ENCODE measurements at places on chromosomes 1 and 21.
A peak's percentile ranks its signal among the peaks of the same experiment; 100 is the strongest.

GRCh38 chr1:227312361-227313025 is 5.8 kb downstream of the CDC42BPA start:
- no peak for DNase-seq

GRCh38 chr21:31915566-31915965 is 42.7 kb downstream of the HUNK start:
- no peak for DNase-seq

DNA sequence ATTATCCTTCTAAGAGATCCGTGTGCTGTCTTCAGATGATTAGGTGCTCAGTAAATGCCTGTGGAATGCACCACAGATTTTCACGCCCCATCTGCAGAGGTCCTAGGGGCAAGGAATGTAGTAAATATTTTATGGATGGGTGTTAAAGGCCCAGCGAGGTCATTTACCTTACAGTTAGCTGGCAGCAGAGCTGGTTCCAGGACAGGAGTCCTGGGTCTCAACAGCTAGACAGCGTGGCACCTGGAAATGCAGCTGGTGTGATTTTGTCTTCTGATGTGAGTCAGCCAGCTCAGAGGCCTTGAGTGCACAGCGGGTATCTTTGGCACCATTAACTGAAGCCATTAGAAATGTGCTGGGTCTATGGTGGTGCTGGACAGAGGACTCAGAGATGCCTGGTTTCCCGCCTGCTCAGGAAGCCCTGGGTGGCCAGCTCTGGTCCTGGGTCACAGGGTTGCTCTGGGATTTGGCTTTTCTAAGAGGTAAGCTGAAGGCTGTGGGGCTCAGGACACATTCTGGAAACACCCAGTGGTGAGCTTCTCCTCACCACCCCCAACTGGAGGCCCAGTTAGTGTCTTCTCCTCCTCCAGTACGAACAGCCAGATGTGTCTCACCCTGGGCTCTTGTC is 65.5 kb downstream of the DDX20 start:
- DNase-seq, result no peak

- no peak for DNase-seq
Observed at GRCh38 chr1:114618606-114619005, 37.2 kb upstream of the BCAS2 start.

DNA sequence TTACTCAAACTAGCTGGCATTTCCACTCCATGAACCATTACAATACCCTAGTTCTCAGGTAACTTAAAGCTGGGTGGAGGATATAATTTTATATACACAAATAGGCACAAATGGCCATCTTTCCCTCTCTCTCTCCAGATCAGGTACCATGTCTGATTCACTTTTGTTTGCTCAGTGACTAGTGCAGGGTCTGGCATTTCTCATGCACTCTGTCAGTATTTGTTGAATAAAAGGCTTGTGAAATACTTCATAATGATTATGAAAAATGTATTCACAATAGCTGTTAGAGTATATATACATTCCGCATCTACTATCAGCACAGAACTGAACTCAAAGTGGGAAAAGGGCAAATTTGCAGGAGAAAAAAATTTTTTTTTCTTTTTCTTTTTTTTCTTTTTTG is 510.2 kb upstream of the USP24 start:
- DNase-seq, result no peak

- no peak for DNase-seq
Observed at GRCh38 chr1:225378880-225379279, 49.0 kb downstream of the LBR start.

DNA sequence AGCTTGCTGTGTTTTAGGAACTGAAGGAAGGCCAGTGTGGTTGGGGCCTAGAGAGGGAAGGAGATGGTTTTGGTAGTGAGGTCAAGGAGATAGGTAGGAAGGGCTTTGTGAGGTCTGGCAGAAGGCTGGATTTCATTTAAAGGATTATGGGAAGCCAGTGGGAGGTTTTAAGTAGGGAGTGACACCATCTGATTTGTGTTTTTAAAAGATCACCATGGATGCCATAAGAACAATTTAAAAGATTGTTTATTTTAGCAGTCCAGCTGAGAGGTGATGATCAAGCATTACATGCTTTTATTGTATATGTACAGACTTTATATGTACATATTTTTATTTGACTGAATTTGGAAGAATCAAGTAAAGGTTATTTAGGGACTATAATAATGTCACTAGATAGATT is 26.4 kb downstream of the RGL1 start:
- DNase-seq, result no peak

- no peak for DNase-seq
Observed at GRCh38 chr1:206797534-206798383, 25.5 kb upstream of the IL10 start.

- no peak for DNase-seq
Observed at GRCh38 chr1:31868862-31869261, 53.0 kb upstream of the SPOCD1 start.

DNA sequence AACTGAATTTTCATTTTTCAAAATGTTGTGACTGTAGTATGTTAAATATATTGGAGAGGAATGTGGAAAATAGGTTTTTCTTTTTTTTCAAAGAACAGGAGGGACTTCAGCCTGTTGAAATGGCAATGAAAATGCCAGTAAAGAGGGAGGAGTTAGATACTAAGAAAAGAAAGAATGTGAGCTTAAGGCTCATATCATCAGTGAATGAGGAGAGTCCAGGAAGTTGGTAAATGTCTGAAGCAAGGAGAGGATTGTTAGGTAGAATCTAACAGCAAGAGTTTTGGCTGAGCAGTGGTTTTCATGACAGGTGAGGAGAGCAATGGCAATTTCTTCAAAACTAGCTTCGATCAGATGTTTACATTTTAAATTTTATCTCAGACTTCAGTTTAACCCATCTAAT is 43.0 kb downstream of the PLA2G4A start:
- no peak for DNase-seq

GRCh38 chr1:7187112-7187493 is 401.8 kb downstream of the CAMTA1 start:
- no peak for DNase-seq

DNA sequence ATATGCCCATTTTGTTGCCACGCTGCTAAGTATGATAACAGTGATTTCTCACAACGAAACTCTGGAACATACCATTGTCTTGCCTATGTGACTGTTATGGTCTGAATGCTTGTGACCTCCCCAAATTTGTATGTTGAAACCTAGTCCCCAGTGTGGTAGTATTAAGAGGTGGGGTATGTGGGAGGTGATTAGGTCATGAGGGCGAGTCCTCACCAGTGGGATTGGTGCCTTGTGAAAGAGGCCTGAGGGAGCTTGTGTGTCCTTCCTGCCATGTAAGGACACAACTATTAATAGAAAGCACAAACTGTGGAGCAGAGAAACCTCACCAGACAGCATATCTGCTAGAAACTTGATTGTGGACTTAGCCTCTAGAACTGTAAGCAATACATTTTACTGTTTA is 84.6 kb downstream of the SELENOF start:
- no peak for DNase-seq

DNA sequence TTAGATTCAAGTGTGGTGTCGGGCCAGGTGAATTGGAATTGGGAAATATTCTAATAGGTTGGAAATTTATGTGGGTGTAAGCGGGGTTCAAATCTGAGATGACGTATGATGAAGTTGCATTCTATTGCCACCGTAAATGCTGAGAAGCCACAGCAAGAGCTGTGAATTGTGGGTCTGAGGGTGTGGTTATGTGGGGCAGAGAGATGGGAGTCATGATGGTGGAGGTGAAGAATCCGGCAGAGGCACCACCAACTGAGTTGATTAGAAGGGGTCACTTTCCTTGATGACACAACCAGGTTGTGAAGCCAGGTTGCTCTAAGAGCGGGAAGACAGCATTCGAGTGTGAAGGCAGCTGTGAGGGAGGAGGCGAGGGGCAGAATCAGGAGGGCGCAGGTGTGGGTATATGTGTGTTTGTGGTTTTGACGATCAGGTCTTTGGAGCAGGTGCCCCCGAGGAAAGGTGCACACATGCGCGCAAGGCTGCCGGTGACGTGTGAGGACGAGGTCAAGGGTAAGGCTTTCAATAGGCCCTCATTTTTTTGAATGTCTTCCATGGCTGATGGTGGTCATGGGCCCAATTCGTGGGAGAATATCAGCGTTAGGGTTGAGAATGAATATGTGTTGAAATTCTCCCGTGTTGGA is 18.7 kb downstream of the LRRC3 start:
- DNase-seq, result no peak

GRCh38 chr1:43708002-43708410 is 670 bp downstream of the ST3GAL3 start:
- no peak for DNase-seq

DNA sequence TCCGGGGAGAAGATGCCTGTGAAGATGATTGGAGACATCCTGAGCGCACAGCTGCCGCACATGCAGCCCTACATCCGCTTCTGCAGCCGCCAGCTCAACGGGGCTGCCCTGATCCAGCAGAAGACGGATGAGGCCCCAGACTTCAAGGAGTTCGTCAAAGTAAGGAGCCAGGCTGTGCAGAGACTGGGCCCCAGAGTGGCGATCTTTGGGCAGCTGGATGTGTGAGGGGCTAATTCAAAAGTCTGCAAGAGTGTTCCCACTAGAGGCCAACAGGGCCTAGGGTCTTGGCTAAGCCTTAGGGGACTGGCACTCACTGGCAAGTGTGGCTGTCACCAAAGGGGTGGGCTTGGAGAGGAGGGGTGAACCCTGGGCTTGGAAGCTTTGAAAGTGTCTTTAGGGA is 50.4 kb downstream of the ATP5PO start:
- DNase-seq, result no peak

GRCh38 chr1:161497961-161498360 is 7.3 kb upstream of the FCGR2A start:
- no peak for DNase-seq

DNA sequence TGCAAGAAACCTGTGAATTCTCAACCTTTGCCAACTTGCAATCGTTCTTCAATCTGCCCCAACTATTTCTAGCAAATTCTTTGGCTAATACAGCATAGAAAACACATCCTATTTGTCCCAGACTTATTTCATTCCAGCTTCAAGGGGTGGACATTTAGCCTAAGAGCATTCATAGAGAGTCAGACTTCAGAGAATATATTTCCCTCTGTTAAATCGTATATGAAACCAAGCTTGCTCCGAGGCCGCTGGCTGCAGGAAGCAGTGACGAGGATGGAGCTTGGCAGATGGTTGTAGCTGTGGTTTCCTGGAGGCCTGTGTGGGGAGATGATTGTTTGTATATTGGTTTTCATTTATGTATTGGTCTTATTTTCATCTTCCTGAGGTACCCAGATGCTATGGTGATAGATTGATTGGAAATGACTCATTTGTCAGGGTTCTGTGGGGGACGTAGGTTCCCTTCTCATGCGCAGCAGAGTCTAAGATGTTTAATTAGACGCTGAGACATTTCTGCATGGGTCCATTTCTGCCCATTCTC is 26.1 kb downstream of the MAN1C1 start:
- DNase-seq, result peak; percentile 33

- no peak for DNase-seq
Observed at GRCh38 chr1:228837817-228838716, 102.8 kb downstream of the RHOU start.

DNA sequence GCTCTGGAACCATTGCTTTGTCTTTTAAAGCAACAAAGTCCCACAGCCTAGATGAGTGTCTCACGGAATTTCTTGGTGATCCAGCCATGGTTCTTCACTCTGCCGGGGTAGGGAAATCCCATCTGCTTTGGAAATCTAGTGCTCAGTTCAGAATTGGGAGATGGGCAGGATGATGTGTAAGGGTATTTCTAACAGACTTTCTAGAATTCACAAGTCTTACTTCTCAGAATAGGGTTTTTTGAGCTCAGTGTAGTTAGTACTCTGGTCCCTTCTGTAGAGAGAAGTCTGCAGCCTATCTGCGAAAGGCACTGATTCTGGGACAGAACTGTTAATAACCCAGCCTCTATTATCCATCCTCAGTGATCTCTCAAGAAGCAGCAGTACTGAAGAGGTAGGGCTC is 25.3 kb downstream of the GABPA start:
- DNase-seq, result no peak

GRCh38 chr21:44850905-44851657 is 22.4 kb downstream of the PTTG1IP start:
- DNase-seq, result no peak

DNA sequence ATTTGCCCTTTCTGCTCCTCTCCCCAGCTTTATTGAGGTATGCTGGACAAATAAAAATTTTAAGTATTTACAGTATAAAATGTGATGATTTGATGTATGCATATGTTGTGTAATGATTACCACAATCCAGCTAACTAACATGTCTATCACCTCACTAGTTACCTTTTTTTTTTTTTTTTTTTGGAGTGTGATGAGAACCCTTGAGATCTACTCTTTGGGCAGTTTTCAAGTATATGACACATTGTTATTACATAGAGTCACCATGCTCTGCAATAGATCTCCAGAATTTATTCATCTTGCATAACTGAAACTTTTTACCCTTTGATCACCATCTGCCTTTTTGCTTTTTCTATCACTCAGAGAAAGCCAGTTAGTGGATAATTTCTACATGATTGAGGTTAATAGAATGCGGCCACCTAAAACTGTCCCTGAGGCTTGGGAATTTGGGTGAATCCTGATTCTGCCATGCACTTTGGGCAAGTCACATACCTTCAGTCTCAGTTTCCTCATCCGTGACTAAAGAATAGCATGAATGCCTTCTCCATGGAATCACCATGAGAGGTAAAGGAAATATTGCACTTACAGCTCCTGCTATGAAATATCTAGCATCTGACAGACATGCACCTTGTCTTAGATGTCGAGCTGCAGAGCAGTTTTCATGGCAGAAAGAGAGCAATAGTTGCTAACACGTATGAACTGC is 295.2 kb downstream of the DISC1 start:
- no peak for DNase-seq

- DNase-seq, result no peak
Observed at GRCh38 chr1:106957795-106958194, 98.7 kb upstream of the PRMT6 start.

DNA sequence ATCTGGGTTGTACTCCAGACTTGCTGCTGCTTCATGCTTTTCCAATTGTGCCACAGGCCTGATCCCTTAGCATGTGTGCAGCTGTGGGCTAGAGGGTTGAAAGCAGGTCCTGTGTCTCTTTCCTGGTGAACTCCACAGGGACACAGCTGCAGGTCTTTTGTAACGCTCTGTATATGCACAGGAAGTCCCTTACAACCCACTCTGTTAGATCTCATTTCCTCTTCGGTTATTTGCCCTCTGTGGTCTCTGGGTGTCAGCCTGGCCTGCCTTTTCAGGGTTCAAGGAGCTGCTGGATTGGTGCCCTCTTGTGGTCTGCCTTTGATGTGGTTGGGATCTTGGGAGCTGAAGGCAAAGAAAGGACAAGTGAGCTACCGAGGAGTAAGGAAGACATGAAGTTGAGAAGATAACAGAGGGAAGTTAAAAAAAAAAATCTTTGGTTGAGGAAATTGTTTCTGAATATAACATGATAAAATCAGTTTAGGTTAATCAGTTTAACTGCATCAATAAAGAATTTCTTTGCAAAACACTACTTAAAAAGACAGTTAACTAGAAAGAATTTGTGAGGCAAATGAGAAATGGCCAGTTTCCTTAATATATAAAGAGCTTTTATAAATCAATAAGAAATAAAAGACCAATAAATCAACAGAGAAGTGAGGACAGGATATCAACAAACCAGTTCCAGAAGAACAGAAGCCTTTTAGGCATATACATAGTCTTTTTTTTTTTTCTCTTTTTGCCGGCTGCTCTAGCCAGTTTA is 44.1 kb downstream of the UCK2 start:
- DNase-seq, result no peak

- no peak for DNase-seq
Observed at GRCh38 chr21:44428281-44428960, 26.9 kb upstream of the LRRC3 start.

- peak; percentile 45 for DNase-seq
Observed at GRCh38 chr1:212457740-212458338, 25.1 kb downstream of the NENF start.

All from stimulated activated CD4-positive, alpha-beta T cell treated with anti-CD3 and anti-CD28 coated beads, Interleukin-12 subunit alpha, Interleukin-12 subunit beta, amount 100 ng/mL, for 4 hours (primary cell).